ENCODE measurements at places on chromosomes 4 and X. TPM values are rescaled to one million over a fixed set of nuclear protein-coding genes. Genes with fewer than 3 reads are reported as not detected.

XAGE1A gene
- not detected for total RNA-seq

F8A3 gene
- total RNA-seq = 1.4 TPM

ITGB1BP2 gene
- 0.64 TPM for total RNA-seq

ZNF157 gene
- not detected for total RNA-seq

QRFPR gene
- total RNA-seq = 0.90 TPM

PITX2 gene
- under 0.01 TPM for total RNA-seq

IL1RAPL2 gene
- not detected for total RNA-seq

Data from dermis microvascular lymphatic vessel endothelial cell (primary cell).